Large intestine (tissue), 12 donors: ENCODE measurements at places on chromosomes 6 and 20.

GRCh38 chr20:49534255-49534712 lies 33.7 kb downstream of the PTGIS start:
- DNase-seq = peak; percentile 29

DNA sequence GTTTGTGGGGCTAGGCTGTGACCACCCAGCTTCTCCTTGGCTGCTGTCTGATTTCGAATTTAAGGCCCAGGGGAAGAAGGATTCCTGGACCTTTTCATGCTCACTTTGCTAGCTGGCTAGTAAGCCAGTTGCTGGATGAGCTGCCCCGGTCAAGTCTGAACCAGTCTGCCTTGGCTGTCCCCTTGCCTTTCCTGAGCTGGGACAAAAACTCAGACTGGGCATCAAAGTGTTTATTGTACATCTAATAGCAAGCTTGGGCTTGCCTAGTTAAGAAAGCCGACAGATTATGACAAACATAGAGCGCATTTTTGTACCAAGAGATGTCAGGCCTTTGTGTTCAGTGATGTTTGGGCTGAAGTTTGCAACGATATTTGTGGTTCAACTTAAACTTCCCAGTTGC lies 750 bp upstream of the PAK5 start:
- no peak for DNase-seq

DNA sequence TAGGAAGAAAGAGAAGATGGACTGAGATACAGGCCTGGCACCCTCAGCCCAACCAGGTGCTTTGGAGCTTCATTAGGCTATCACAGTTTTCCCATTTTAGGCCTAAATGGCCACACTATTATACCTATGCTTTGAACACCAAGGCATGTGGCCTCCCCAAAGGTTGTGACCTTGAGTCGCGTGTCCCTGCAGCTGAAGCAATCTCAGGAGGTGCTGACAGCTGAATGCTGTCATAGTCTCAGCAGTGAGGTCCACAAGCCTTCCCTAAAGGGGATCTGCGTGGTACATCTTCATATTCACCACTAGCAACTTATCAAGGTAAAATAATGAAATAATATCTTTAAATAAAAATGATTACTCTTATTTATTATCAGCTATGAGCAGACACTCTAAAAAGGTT lies 707.9 kb upstream of the NRSN1 start:
- DNase-seq = no peak

- no peak for DNase-seq
Observed at GRCh38 chr6:17224056-17224455, 57.1 kb upstream of the RBM24 start.

DNA sequence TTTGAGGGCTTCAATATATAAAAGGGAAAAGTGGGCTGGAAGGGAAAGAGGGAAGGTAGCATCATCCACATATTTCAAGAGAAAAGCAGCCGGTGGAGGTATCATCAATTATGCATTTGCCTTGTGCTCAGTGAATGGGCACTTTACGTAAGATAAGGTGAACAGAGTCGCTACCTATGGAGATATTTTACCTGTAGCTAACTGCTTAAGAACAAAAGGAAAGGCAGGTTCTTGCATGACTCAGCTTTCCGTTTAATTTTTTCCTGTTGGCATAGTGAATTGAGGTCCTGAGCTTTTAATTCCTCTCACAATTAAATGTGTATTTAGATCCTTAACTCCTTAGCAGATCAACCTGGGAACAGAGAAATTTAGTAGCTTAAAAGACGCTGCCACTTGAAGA lies 25.5 kb upstream of the PLCB4 start:
- DNase-seq = no peak

DNA sequence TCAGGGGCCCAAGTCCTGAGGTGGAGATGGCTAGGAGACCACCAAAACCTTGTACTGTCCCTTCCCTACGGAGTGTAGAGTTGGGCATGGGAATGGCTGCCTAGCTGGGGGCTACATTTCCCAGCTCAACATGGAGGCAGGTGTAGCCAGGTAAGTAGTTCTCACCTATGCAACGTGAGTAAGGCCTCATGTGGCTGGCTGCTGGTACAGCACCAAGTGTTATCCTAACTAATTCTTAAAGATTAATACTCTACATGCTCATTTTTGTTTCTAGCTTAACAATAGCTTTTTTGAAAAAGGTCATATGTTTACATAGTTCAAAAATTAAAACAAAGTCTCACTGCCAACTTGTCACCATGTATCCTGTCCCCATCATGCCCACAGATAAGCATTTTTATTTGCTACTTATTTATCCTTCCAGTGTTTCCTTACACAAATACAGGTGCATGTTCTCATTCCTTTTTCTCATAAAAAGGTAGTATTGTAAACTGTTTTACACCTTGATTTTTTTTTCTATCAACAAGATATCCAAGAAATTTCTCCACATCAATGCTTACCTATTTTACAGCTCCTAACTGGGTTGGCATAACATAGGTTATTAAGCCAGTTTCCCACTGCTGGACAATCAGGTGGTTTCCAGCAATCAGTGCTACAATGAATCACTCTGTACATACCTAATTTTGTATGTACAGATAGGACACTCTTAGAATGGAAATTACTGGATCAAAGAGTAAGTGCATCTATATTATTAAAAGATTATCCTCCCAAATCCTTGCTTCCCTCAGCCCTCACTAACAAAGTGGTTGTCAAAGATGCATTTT lies 25.5 kb downstream of the ABHD12 start:
- no peak for DNase-seq

DNA sequence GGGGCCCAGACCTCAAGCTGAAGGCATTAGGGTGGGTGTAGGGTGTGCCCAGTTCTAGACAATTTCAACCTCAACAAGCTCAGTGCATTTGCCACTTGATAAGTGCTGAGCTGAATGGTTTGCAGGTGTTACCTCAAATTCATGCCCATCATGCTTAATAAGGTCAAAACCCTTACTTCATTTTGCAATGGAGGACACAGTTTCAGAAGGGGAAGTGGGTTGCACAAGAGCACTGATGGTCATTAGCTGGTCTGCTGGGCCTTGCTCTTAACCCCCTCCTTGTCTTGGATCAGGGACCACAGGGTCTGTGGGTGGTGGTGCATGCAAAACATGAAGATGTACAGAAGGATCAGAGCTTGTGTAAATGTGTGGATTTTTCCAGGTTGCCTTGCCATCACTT lies 71.0 kb upstream of the SIRPA start:
- DNase-seq = no peak
